Vagina (tissue), 2 donors: ENCODE measurements at places on chromosomes 12 and 14.

DNA sequence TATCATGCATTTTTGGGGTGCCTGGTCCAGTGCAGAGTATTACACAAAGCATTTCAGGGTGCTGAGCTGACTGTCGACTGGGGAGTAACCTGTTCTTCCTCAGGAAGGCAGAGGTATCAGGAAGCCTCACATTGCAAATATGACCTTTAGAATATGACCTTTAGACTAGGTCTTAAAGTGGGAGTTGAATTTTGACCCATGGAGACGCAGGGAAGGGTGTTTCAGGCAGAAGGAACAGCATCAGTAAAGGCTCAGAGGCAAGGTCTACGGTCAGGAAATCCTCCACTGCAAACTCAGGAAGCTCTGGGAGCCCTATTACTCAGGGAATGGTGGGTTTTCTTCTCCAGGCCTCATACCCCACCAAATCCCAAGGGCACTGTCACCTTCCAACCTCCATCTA, 11.3 kb downstream of the HNF1A start:
- DNase-seq, result no peak

DNA sequence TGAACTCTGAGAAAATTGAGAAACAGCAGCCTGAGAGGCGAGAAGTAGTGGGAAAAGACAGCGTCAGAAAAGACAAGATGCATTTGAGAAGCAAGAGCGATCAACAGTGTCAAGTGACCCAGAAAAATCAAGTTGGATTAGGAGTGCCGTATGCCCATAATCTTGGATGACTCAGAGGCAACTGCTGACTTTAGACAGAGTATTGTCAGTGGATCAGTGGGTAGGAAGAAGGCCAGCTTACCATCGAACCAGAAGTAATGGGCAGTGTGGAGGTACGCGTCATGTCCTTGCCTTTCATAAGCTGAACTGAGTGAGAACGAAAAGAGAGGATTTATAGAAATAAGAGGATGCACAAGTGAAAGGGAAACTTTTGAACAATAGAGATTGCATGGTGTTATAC, 151.0 kb upstream of the NAV3 start:
- no peak for DNase-seq

GRCh38 chr12:15627995-15628945, 160.9 kb downstream of the EPS8 start:
- no peak for DNase-seq

- no peak for DNase-seq
Observed at GRCh38 chr12:51330186-51330585, 6.2 kb upstream of the BIN2 start.
